ENCODE measurements at places on chromosomes 1 and 21. TPM values are rescaled to one million over a fixed set of nuclear protein-coding genes. Genes with fewer than 3 reads are reported as not detected.

DNA sequence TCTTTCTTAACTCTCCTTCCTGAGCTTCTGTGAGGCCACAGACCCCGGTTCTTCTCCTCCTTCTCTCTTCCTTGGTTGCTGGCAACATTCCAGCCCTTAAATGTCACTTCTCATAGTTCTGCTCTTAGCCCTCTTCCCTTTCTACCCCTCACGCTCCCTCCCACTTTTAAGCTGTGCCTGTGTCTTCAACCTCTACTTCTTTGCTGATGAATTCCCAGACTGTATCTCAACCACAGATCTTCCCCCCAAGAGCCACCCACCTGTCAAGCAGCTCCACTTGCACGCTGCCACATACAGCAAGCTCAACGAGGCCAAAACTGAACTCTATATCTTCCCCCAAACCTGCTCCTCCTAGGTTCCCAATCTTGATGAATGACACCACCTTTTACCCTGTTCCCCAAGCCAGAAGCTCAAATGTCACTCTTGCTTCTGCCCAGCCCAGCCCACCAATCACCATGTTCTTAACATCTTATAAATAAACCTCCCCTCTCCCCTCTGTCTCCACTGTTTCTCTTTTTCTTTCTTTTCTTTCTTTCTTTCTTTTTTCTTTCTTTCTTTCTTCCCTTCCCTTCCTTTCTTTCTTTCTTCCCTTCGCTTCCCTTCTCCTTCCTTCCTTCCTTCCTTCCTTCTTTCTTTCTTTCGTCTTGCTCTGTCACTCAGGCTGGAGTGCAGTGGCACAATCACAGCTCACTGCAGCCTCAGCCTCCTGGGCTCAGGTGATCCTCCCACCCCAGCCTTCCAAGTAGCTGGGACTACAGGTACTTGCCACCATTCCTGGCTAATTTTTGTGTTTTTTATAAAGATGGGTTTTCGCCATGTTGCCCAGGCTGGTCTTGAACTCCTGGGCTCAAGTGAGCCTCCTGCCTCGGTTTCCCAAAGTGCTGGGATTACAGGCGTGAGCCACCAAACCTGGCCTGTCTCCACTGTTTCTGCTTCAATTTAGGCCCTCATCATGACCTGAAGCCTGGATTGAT lies 19.8 kb upstream of the PTP4A2 start:
- H3K4me3 ChIP-seq: no peak overlapping the region
- H3K4me1 ChIP-seq: peaks cover 20% of the 10 kb centered on the region
- no peak for DNase-seq
- H3K36me3 ChIP-seq: no peaks in the 10 kb centered on the region
- H3K27me3 ChIP-seq: no peaks in the 10 kb centered on the region

DNA sequence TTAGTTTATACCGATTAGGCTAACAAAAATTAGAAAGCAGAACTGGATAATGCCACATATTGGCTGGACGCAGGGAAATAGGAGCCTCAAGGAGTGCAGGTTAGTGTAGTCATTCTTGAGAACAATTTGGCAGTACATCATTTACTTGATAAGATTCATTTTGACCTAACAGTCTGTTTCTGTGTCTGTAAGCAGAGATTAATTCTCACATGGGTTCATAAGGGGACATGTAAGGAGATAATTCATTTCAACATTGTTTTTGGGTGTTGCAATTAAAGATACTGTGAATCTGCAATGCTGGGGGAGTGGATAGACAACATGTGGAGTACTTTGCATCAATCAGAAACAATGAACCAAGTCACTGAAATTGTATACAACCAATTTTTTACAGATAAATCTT lies 32.0 kb downstream of the AGO3 start:
- no peak overlapping the region for H3K27ac ChIP-seq
- no peak for DNase-seq
- no peaks in the 10 kb centered on the region for H3K4me1 ChIP-seq
- no peak overlapping the region for H3K4me3 ChIP-seq
- H3K27me3 ChIP-seq: no peaks in the 10 kb centered on the region

GRCh38 chr1:87203904-87204303 lies 124.8 kb upstream of the LMO4 start:
- H3K27ac ChIP-seq: no peak overlapping the region
- H3K4me1 ChIP-seq: no peaks in the 10 kb centered on the region
- H3K27me3 ChIP-seq: peaks cover 3% of the 10 kb centered on the region

The CRNN gene
- total RNA-seq: not detected

The SNX7 gene
- total RNA-seq: 16.7 TPM

DNA sequence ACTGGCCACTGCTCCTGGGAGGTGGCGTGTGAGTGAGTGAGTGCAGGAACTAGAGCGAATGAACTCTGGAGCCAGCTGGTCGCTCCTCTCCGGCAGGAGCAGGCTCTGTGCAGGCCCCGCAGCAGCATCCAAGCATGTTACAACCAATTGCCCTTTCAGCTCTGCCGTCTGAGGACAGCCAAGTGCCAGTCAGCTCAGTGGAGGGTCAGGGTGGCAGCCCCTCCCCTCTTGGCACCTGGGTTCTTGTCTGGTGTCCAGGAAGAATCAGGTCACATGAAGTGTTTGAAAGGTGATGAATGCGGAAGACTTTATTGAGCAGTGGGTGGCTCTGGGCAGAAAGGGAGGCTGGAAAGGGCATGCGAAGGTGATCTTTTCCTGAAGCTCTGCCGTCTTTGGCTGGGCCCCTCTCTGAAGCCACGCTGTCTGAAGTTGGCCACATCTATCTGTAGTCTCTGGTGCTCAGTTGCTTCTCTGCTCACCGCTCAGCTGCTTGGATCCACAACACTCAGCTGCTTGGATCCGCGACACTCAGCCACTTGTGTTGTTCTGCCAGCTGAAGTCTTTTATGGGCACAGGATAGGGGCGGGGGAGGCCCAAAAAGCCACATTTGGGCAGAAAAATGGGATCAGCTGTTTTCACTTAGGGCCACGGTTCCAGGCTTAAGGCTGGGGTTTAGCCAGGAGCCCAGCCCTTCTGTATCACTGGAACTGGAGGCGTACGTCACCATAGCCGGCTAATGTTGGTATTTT lies 139.8 kb downstream of the ADSS2 start:
- DNase-seq: no peak
- no peak overlapping the region for H3K4me3 ChIP-seq
- no peaks in the 10 kb centered on the region for H3K4me1 ChIP-seq
- no peaks in the 10 kb centered on the region for H3K27me3 ChIP-seq

The FAM72D gene
- total RNA-seq: 0.52 TPM

DNA sequence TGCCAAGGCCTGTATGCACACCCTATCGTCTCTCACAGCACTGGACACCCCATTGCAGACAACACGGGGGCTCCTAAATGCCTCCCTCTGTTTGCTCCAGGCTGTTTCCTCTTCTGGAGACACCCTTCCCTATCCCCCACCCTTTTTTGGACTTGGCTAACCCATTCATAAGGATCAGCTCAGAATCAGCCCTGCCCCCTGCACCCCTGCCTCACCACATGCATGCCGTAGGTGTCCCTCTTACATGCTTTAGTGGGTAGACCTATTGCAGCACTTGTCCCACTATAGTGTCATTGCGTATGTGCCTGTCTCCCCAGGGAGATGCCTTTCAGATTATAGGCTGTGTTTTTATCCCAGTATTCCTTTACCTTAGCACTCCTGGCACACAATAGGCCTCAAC lies 30.9 kb downstream of the OPTC start:
- no peaks in the 10 kb centered on the region for H3K27me3 ChIP-seq
- no peak for DNase-seq
- no peaks in the 10 kb centered on the region for H3K4me1 ChIP-seq
- no peak overlapping the region for H3K4me3 ChIP-seq
- no peaks in the 10 kb centered on the region for H3K36me3 ChIP-seq

The SNRNP40 gene
- 71.7 TPM for total RNA-seq

The TMEM200B gene
- 10.5 TPM for total RNA-seq

DNA sequence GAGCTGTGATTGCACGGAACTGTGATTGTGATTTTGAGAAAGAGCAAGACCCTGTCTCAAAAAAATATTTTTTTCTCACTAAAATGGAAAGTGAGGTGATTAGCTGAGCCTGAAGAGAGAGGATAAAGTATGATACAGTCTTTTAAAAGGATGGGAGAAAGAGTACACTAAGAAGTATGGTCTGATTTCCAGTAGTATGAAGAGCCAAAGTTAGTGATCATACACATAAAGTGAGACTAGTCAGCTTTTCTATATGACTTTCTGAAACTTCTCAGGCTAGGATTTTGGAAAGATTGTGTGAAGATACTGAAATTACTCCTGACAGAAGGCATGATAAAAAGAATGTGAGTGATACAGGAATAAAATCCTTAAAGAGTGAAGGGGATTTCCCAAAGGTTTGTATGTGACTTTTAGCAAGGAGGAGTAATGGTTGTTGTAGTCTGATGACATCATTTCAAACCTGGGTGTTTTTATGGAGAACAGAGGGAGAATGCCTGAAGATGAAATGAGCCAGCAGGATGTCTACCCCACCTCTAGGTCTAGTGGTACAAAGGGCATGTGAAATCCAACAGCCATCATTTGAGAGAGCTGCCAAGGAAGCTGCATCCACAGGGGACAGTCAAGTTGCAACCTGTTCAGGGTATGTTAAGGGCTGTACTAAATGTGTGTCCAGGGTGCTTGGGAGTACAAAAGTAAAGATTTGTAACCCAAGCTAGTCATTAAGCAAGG lies 157.7 kb downstream of the PIK3R3 start:
- H3K4me3 ChIP-seq: no peak overlapping the region
- peaks cover 1% of the 10 kb centered on the region for H3K36me3 ChIP-seq
- no peak overlapping the region for H3K27ac ChIP-seq
- DNase-seq: no peak
- no peaks in the 10 kb centered on the region for H3K27me3 ChIP-seq

- H3K27me3 ChIP-seq: no peaks in the 10 kb centered on the region
- H3K27ac ChIP-seq: no peak overlapping the region
- no peak for DNase-seq
- H3K4me3 ChIP-seq: no peak overlapping the region
Observed at GRCh38 chr1:200732438-200732837, 6.3 kb upstream of the CAMSAP2 start.

- no peak for DNase-seq
- H3K4me1 ChIP-seq: peaks cover 3% of the 10 kb centered on the region
- H3K27ac ChIP-seq: no peak overlapping the region
- H3K27me3 ChIP-seq: peaks cover 3% of the 10 kb centered on the region
Observed at GRCh38 chr1:154813846-154814505, 56.1 kb downstream of the KCNN3 start.

GRCh38 chr1:44652445-44653106 lies 21.7 kb downstream of the TMEM53 start:
- H3K27me3 ChIP-seq: no peaks in the 10 kb centered on the region
- peak; percentile 79 for DNase-seq

DNA sequence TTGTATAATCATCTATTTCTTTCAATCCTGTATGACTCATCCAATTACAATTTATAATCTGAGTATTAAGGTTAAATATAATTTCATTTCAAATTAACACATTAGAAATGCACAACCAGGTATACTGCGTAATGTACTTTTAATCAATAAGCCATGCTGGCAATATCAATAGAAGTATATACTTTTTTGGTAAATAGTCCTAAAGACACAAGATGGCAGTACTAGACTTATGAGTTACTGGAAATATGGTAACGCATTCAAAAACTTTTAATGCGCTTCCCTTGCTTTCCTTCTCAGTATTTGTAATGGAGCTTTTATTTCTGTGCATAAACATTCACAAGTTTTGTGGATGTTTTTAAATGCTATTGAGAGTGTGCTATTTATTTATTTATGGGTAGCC lies 1162.0 kb upstream of the TMPRSS15 start:
- H3K36me3 ChIP-seq: no peaks in the 10 kb centered on the region
- no peak for DNase-seq
- no peaks in the 10 kb centered on the region for H3K4me1 ChIP-seq

- peaks cover 6% of the 10 kb centered on the region for H3K36me3 ChIP-seq
- H3K27me3 ChIP-seq: no peaks in the 10 kb centered on the region
- no peaks in the 10 kb centered on the region for H3K4me1 ChIP-seq
- DNase-seq: no peak
- H3K27ac ChIP-seq: no peak overlapping the region
- no peak overlapping the region for H3K4me3 ChIP-seq
Observed at GRCh38 chr1:55169126-55169525, 46.0 kb downstream of the USP24 start.

The FALEC gene
- not detected for total RNA-seq

DNA sequence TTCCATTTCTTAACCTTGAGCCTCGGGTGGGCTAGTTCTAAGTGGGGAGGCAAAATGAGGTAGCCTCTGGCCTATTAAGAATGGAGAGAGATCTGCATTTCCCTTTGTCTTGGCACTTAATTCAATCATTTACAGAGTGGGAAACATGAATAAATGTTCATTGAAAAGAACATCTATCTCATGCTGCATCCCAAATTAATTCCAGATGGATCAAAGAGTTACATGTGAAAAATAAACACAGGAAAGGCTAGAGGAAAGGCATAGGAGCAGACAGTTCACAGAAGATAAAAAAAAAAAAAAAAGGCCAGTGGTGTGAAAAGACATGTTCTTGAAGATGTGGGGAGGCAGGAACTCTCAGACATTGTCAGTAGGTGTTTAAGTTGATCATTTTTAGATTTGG lies 35.7 kb upstream of the EPS8L3 start:
- no peaks in the 10 kb centered on the region for H3K36me3 ChIP-seq
- DNase-seq: no peak
- no peak overlapping the region for H3K4me3 ChIP-seq
- no peaks in the 10 kb centered on the region for H3K27me3 ChIP-seq
- no peak overlapping the region for H3K27ac ChIP-seq

The FAM131C gene
- not detected for total RNA-seq

DNA sequence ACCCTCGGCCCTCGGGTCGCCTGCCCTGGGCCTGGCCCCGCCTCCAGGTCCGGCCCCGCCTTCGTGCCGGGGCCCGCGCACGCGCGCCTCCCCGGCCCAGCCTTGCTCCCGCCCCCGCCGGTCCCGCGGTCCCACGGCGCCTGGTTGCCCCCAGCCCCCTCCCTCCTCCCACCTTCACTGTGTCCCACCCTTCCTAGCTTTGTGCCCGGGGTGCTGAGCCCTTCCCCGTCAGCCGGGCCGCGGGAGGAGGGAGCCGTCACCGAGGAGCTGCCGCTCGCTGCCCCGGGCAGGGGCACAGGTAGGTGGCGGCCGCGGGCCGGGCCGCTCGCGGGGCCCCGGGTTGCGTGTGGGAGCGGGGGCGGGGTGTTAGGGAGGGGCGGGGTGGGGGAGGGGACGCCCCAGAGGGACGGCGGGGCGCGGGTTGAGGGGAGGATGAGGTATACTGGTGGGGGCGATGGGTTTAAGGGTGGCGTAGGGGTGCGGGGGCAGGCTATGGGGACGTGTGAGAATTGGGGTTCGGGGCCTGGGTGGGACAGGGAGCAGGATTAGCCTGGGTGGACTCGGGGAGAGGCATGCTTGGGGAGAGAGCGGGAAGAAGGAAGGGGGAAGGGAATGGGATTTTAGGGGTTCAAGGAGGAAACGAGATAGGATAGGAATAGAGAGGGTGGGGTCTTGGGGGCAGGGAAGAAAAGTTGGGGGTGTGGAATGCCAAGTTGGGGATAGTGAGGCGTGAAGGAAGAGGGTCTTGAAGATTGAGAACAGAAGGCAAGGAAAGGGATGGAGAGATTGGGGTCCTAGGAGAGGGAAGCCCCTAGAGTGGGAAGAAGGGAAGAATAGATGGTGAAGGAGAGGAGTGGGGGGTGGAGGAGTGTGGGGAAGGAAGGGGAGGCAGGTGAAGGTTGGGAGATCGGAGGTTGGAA lies at the start of gene LRRC42:
LRRC42 (plus strand) TSS at position 99 of the 920 bp plus-strand sequence. CDS start 5,650 bp downstream, outside the sequence.
- DNase-seq: no peak
- peak within 1 kb of the TSS; percentile 86 for H3K27ac ChIP-seq
- peaks cover 10% of the 10 kb centered on the region for H3K4me1 ChIP-seq
- H3K27me3 ChIP-seq: no peaks in the 10 kb centered on the region
- no peaks in the 10 kb centered on the region for H3K36me3 ChIP-seq
- H3K4me3 ChIP-seq: peak within 1 kb of the TSS; percentile 86

Measured in lung (tissue), 17 donors.